Activated CD8-positive, alpha-beta memory T cell treated with anti-CD3 and anti-CD28 coated beads for 24 hours (primary cell): ENCODE measurements at places on chromosomes 16 and 17.

- no peak for DNase-seq
Observed at GRCh38 chr17:48213797-48214196, 106.2 kb downstream of the SNX11 start.

DNA sequence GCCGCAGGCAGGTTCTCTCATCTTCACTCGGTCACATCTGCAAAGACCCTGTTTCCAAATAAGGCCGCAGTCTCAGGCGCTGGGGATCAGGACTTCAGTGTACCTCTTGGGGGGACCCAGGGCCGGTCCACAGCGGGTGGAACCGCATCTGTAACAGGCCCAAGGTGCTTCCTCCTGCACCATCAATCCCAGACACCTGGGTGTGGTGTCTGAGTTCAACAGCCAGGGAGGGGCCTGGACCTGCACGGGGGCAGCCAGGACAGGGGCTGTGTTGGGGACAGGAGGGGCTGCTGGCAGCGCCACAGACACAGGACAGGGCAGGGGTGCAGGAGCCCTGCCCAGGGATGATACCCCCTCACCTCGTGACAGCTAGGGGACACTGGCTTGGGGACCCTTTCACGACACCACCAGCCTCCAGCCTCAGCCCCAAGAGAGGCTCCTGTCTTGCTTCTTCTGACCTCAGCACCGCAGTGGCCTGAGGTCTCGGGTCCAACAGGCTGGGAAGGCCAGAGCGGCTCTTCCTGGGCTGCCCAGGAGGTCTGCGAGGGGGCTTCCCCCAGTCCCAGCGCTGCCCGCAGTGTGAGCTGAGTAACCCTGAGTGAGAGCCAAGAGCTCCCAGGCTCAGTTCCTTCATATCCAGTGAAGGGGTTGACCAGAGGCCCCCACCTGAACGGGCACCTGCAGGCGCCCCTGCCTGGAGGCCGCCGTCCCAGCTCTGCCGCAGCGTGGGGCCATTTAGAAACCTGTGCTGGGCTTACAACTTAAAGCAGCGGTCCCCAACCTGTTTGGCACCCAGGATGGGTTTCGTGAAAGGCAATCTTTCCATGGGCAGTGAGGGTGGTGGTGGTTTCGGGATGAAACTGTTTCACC, 30.7 kb upstream of the BAHCC1 start:
- DNase-seq, result no peak

DNA sequence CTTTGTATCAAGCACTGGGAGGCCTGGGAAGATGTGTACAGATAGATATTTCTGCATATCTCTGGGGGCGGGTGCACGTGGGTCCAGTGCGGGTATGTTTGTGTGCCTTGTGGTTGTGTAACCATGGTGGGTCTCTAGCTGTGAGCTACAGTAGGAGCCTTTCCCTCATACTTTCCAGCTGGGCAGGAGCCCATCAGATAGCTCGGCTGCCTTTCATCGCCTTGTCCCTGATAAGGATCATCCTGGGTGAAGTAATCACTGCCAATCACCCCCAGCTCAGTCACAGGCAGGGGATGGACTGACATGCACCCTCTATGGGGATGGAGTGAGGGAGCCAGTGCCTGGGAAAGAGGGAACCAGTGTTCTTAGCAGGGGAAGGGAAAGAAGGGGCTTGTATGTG, 3.2 kb upstream of the SCRN2 start:
- DNase-seq, result no peak

DNA sequence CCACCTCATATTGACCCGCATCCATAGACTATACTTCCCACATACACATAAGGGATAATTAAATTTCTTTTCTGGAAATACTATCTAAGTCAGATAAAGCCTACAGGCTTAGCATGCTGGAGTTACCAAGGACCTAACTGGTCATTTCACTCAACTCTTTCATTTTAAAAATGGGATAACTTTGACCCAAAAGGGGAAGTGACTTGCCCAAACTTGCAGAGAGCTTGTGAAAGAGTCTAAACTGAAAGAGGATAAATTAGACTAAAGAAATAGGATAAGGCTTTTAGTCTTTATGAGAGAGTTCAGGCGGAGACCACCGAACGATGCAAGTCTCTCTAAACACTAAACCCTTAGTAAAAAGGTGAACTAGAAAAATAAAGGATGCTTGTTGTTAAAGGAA, 3.9 kb upstream of the KRT33A start:
- no peak for DNase-seq

DNA sequence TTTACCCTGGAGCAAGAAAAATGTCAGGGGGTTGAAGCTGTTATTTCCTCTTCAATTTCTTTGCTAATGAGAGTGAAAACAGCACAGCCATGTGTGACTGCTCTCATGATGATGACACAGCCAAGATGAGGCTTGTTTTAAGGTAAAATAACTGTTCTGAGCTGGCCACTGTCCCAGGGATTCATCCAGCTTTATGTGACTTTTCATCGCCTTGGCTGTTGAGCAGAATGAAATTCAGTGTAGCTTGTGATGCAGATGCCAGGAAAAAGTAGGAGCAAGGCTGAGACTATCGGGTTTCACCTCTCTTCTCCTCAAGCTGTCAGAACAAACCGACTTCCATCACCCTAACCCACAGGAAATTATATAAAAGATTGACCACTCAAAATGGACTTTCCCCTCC, 361.8 kb upstream of the CDH5 start:
- no peak for DNase-seq

GRCh38 chr17:47254403-47254943, 846 bp downstream of the ITGB3 start:
- DNase-seq, result no peak

DNA sequence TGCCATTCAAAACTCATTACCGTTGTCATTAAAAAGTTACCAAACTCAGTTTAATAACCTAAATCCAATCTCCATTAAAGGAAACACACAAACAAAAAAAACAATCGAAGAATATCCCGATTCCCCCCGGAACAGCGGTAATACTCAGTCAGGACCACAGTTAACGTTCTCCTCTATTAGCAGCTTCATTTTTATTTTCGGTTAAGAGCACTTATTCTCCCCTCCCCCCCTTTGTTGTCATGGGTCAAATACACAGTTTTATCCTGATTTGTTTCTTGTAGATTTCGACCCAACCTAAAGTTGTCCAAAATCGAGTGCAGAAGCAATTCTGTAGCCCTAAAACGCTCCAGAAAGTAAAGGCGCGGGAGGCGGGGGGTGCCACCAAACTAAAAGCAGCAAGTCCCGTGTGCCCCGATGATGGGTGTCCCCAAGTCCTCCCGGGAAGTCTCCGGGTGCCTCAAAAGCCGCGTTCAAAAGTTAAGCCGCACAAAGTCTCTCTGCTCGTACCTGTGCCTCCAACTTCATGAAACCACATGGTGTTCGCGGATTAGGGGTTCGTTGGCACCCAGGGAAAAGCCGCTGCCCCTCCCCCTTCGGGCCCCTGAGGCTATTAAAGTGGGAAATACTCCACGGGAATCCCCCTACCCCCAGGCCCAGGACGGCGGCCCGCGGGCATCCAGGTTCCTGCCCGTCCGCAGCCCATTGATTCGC, 996 bp downstream of the SUMO2 start:
- no peak for DNase-seq

DNA sequence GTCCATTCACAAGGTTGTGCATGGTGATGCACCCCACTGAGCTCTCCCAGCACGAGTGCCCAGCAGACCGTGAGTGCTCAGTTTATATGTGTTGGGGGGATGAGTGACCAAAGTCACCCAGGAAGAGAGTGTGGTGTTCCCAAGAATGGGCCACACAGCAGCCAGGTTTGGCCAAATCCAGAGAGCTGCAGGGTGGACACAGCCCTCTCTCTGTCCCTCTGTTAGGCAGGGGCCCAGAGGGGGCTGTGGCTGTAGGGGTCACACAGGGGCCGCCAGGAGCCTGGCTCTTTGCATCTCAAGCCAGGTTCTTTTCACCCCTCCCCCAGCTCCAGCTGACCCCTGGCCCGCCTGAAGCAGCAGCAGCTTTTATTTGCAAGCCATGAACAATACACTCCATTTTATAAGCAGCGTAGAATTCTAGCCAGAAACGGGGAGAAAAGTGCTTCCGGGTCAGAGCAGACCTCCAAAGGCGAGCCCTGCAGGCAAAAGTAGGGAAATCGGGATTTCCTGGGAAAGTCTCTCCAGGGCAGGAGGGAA, 13.3 kb downstream of the COTL1 start:
- DNase-seq, result no peak

GRCh38 chr16:72814226-72814625, 233.7 kb downstream of the ZFHX3 start:
- no peak for DNase-seq

GRCh38 chr16:27620541-27620940, 70.6 kb downstream of the KATNIP start:
- no peak for DNase-seq

GRCh38 chr17:58593123-58593522, 78.7 kb upstream of the MTMR4 start:
- DNase-seq, result no peak

DNA sequence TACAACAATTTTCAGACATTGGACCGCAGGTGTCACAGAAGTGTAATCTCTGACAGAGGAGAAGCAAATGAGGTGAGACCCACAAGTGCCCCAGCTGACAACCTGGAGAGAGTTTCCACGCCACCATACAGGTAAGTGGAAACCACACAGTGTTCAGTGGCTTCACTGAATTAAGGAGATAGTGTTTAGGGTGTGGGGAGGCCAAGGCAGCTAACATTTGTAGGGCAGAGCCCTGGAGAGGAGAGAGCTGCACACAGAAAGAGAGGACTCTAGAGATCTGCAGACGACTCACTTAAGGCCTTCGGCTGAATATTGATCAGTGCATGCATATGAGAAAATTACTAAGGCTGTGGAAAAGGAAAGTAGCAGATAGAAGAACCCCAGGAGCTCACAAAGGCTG, 228.9 kb upstream of the TNRC6C start:
- DNase-seq, result peak; percentile 37

DNA sequence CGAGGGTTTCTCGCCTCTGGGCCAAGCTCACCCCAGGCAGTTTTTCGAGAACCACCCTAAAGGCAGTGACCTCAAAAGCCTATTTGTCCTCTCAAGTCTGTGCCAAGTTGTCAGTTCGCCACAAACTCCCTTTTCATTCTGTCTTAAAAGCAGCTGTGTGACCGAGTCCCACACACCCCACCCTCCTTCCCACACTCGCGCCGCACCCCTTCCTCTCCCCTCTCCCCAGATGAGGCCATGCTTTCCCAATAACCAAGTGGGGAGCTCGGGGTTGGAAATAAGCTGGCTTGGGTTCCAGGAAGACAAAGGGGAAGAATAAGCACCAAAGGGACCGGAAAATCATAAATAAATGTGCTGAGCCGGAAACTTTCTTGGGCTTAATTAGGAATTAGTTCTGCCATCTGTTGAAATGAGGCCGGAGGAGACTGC, 36.7 kb downstream of the GRIN2C start:
- no peak for DNase-seq

DNA sequence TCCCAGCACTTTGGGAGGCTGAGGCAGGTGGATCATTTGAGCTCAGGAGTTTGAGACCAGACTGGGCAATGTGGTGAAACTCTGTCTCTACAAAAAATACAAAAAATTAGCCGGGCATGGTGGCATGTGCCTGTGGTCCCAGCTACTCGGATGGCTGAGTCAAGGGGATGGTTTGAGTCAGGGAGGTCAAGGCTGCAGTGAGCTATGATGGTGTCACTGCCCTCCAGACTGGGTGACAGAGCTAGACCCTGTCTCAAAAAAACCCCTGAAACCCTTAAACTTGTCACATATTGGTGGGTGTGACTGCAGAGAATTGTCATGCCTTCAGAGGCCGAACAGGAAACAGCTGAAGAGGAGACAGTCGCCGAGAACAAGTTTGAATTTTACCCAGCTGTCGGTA, 13.4 kb downstream of the RPTOR start:
- no peak for DNase-seq

- DNase-seq, result no peak
Observed at GRCh38 chr16:85511938-85512807, 100.9 kb upstream of the GSE1 start.

GRCh38 chr17:6092182-6092902, 22.2 kb downstream of the WSCD1 start:
- no peak for DNase-seq

- DNase-seq, result no peak
Observed at GRCh38 chr16:51150888-51151320, at the start of gene SALL1. Gene SALL1, minus strand, starts transcription at chr16:51151270. Its CDS starts 29 bp downstream, at chr16:51151241.

GRCh38 chr16:85502357-85502756, 110.8 kb upstream of the GSE1 start:
- no peak for DNase-seq

- no peak for DNase-seq
Observed at GRCh38 chr17:2034806-2035540, 5.0 kb downstream of the DPH1 start.

DNA sequence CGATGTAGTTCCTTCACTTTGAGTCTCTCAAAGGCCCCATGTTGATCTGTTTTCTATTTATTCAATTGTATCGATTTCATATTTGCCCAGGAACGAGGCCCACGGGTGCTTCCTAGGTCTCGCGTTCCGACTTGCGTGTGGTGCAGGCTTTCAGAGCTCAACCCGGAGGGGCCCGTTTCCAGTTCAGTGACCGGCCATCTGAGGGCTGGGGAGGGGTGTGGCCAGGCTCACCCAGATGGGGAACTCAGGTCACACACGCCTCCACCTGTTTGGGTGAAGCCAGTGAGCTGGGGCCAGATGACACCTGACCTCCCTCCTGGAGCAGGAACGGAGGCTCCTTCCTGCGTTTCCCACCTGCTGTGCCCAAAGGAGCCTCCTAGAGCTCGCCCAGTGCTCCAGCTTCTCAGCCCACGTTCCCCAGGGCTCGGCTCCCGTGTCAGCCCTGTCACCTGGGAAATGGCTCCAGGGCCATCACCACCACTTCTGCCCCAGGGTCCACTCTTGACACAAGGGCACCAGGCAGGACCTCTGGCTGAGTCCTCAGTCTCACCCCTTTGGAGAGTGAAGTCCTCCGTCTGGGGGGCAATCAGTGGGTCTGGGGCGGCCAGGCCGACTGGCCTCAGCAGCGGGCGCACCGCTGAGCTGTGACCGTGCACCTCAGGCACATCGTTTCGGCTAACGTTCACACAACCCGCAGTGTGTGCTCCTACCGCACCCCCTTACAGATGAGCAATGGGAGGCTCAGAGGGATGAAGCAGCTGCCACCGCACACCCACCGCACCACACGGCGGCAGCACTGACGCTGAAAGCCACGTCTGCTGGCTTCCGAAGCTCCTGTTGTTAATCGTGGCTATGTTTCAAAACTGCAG, 18.0 kb downstream of the FOXF1 start:
- DNase-seq, result no peak

- no peak for DNase-seq
Observed at GRCh38 chr17:10673312-10673711, 16.2 kb upstream of the MYH3 start.
